ENCODE measurements at places on chromosomes 3 and 15. TPM values are rescaled to one million over a fixed set of nuclear protein-coding genes. Genes with fewer than 3 reads are reported as not detected.

SLC22A13 gene
- total RNA-seq = 0.43 TPM

ITIH1 gene
- not detected for total RNA-seq

NPAP1 gene
- total RNA-seq = not detected

FBXW12 gene
- not detected for total RNA-seq

TUSC7 gene
- total RNA-seq = not detected

LRRC2 gene
- total RNA-seq = 5.2 TPM

ADIPOQ gene
- not detected for total RNA-seq

DNA sequence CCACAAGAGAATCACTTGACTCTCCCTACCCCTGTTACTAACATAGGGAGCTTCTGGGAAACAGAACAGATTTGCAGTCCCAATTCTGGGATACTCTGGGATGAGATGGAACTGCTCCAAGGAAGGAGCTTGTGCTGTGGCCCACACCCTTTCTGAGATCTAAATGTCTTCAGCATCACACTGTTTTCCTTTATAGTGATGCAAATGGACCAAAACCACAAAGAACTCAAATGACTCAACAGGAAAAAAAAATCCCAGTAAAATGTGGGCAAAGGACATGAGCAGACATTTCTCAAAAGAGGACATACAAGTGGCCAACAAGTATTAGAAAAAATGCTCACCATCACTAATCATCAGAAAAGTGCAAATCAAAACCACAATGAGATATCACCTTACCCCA is 155.6 kb downstream of the NECTIN3 start:
- peak; percentile 13 for DNase-seq

DNA sequence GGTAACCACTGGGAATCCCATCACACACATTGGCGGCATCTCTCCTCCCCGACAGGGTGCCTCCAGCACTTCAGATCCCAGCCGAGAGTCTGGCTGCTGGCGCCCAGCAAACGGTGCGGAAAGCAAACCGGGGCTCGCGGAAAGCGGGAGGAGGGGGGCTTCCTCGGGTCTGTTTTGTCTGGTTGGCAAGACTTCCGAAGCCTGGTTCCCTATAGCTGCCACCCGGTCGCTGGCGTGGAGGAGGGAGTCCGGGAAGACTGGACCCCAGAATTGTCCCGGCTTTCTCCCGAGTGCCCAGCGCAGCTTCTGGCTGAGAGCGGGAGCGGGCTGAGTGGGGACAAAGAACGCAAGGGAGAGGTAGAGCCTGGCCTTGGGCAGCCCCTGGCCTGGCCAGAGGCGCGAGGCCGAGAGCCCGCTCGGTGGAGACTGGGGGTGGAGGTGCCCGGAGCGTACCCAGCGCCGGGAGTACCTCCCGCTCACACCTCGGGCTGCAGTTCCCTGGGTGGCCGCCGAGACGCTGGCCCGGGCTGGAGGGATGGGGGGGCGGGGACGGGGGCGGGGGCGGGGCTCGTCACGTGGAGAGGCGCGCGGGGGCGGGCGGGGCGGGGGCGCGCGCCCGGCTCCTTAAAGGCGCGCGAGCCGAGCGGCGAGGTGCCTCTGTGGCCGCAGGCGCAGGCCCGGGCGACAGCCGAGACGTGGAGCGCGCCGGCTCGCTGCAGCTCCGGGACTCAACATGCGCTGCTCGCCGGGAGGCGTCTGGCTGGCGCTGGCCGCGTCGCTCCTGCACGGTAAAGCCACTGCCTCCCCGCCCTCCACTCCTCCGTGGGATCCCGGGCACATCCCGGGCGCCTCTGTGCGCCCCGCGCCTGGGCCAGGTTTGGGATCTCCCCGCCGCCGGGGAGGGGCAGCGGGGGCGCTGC is at the start of gene CHRNA7:
CHRNA7 (plus strand) TSS at position 654 of the 920 bp plus-strand sequence; CDS start at position 734, 80 bp downstream.
- no peak for DNase-seq

DNA sequence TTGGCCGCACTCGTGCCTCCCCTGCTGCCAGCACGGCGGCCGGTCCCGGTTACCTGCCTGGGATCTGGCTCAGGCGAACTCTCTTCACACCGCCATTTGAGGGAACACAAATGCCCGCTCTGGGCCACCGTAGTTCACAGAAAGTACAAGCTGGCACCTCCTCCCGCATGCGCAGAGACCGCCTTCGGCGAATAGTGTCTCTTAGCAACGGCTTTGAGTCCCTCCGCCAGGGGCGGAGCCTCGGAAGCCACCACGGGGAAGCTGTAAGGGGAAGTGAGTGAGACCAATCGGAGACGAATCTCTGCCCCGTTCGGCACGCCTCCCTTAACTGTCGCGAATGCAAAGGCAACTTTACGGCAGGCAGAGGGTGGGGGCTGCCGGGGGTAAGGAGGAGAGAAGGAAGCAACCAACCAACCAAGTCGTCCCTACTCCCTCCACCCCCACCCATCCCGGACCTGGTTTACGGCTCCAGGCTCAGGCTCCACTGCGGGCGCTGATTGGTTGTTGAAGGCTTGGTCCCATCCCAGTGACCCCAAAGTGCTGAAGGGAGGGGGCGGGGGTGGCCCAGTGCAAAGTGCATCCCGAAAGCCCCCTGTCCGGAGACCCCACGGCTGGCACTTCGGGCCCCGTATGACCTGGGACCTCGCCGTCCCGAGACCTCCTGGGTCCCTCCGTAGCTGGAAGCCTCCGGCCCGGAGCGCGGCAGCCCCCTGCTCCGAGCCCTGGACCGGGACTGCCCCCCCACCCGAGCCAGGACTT is at the start of the genes ASB7 and LINS1:
ASB7 (plus strand) TSS at position 526 of the 759 bp plus-strand sequence. CDS start 9,628 bp downstream, outside the sequence.
LINS1 (minus strand) TSS at position 121 of the 759 bp plus-strand sequence. CDS start 21,342 bp downstream, outside the sequence.
- DNase-seq = peak; percentile 100

- DNase-seq = peak; percentile 65
Observed at GRCh38 chr3:141413801-141414689, 45.7 kb downstream of the ZBTB38 start.

DNA sequence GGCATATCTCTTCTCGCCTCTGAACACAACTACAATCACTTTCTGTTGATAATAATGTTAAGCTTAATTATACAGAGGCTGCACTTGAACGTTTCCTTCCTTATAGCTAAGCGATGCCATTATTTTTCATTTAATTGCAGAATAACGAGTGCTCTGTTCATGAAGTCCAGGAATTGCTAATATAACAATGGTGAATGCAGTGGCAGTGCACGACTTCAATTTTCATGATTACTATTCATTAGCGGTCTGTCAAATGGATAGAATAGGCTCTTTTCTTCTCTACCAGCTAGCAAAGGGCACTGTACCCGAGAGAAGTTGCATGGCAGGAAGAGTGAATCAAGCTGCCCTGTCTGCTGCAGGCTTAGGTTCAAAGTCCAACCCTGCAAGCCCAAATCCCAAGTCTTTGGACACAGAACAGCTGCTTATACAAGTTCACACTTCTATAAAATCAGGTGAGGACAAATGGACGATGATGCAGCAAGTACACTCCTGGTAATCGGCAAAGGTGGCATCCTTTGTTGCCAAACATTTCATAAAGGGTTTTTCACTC is 75.6 kb downstream of the PDZRN3 start:
- DNase-seq = no peak

DNA sequence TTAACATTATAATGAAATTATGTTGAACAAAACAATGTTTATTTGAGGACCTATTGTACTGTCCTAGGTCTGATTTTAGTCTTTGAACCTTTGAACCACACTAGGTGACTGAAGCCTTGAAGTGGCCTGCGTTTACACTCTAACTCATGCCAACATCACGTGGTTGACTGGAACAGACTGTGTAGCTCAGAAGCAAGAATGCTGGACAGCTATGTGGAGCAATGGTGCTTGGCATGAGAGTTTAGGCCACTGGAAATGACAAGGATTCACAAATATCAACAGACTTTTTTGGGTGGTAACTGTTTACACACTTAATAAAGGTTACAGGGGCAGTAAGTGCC is 391.5 kb downstream of the RAP2B start:
- no peak for DNase-seq

GRCh38 chr3:194274424-194275085 is 76.6 kb downstream of the CPN2 start:
- no peak for DNase-seq

DNA sequence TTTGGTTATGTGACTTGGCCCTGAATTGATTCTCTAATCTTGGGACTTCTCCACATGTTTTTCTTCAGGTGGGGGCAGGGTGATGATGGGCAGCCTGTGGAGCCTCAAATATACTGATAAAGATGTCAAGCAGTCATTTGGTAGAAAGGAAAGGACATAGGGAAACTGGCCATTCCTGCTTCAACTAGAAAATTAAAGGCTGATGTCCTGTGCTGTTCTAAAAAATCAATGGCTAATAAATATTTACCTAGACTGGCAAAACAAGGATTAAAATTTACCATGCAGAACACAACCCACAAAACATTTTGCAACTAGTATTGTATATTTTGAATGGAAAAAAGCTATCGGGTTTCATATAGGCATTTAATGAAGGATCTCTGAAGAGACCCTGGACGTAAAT is 133.7 kb downstream of the GADL1 start:
- no peak for DNase-seq

- peak; percentile 37 for DNase-seq
Observed at GRCh38 chr3:63228677-63229076, 49.4 kb upstream of the SYNPR start.

DNA sequence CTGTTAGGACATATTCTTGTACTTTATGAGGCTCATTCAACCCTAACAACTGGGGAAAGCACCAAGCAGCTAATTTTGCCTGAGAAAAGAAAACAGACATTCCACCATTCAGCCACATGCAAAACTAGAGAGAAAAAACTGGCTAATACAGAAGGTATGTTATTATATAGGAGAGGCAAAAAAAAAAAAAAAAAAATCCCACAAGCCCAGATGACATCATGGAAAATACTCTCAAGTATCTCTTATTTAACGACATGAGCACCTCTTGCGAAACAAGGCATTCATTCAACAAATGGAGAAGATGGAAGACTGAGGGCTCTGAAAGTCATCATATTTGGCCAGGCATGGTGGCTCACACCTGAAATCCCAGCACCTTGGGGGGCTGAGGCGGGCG is 61.5 kb downstream of the PRICKLE2 start:
- peak; percentile 96 for DNase-seq

DNA sequence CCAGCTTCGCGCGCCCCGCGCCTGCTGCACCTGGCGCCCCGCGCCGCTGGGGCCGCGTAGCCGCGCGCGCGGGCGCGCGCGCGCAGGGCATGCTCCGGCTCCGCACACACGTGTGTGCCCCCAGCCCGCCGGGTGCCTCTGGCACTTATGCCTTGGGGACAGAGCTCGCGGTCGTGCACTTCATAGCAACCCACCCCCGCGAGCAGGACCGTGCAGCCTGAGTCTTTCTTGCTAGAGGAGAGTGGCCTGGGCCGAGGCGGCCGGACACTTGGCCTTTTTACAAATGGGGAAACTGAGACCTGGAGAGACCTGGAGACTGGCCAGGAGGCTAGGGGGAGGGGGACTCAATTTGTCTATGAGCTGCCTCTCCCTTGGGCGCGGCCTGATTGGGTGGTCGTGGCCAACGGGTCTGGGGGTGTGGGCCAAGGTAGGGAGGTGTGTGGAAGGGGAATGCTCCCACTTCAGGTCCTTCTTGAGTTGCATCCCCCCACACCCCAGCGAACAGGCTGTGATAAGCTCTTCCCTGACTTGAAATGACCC is 562 bp downstream of the NBEAL2 start:
- DNase-seq = no peak

DNA sequence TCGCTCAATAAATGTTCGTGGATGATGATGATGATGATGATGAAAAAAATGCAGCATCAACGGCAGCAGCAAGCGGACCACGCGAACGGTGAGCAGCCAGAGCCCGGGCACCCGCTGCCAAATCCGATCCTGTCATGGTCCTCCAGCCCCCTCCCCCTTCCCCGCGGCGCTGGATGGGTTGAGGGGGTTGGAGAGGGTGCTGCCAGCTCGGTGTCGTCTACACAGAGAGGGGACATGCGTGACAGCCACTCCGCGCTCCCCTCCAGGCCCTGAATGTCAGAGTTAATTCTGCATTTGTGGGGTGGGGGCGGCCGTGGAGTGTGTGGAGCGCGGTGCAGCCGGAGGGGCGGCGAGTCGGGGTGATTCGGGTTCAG is 722 bp downstream of the CACNA1D start:
- no peak for DNase-seq

DNA sequence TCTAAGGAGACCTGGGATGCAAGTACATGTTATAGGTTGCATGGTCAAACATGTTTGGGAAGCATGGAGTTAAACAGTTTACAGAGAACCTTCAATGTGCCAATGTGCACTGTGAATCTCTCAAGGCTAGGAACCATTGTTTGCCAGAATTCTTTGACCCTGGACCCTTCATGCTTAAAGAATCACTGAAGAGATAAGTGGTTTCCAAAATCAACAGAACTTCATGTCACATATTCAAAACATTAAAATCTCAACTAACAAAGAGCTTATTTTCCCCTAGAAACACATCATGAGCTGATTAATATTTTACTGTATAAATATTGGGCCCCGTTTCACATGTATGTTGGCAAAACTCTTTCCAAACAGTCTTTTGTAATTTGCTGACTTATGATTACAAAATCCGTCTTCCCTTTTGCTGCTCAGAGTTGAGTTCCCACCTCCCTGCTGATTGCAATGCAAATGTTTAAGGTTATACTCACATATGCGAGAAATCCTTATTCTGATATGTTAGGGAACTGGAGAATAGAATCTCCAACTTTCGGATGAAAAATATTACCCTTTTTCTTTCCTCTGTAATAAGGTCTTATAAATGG is 380.2 kb downstream of the DIPK2A start:
- DNase-seq = no peak

GRCh38 chr3:128551867-128552266 is 58.9 kb upstream of the GATA2 start:
- DNase-seq = no peak

DNA sequence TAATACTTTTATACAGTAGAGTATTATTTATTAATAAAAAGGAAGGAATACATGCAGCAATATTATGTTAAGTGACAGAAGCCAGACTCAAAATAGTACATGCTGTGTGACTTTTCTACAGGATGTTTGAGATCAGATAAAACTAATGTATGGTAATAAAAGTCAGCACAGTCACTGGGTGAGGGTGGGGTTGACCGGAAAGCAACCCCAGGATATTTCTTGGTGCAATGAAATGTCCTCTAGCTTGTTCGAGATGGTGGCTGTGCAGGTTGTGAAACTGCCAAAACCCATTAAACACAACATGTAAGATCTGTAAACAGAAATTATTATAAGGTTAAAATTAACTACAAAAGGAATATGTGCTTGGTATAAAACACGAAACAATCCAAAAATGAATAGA is 20.8 kb upstream of the ALDH1L1 start:
- peak; percentile 87 for DNase-seq

DNA sequence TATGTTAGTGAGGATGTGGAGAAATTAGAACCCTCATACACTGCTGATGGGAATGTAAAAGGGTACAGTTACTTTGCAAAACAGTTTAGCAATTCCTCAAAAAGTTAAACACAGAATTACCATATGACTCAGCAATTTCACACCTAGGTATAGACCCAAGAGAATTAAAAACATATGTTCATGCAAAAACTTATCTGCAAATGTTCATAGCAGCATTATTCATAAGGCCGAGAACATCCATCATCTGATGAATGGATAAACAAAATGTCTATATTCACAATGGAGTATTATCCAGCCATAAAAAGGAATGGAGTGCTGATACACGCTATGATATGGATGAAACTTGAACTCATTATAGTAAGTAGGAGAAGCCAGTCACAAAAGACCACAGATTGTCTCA is 10.3 kb downstream of the SEC13 start:
- DNase-seq = peak; percentile 67
